Aorta (tissue), 5 donors: ENCODE measurements at places on chromosomes 3 and 15. TPM values are rescaled to one million over a fixed set of nuclear protein-coding genes. Genes with fewer than 3 reads are reported as not detected.

DNA sequence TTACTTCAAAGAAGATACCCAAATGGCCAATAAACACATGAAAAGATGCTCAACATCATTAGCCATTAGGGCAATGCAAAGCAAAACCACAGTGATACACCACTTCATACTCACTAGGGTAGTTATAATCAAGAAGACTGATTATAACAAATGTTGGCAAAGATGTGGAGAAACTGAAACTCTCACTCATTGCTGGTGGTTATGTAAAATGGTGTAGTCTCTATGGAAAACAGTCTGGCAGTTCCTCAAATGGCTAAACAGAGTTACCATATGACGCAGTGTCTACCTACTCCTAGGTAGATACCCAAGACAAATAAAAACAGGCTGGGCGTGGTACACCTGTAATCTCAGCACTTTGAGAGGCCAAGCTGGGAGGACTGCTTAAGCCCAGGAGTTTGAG is 3.5 kb upstream of the ZFAND6 start:
- H3K27ac ChIP-seq = no peak overlapping the region
- H3K4me1 ChIP-seq = no peaks in the 10 kb centered on the region
- H3K27me3 ChIP-seq = no peaks in the 10 kb centered on the region
- H3K36me3 ChIP-seq = no peaks in the 10 kb centered on the region

GRCh38 chr15:81301385-81301784 is 22.6 kb downstream of the STARD5 start:
- no peak overlapping the region for H3K4me3 ChIP-seq
- H3K27me3 ChIP-seq = no peaks in the 10 kb centered on the region
- no peak for DNase-seq
- no peaks in the 10 kb centered on the region for H3K36me3 ChIP-seq
- no peak overlapping the region for H3K27ac ChIP-seq

The RCCD1 gene
- total RNA-seq = 12.3 TPM

The FOXB1 gene
- total RNA-seq = not detected

DNA sequence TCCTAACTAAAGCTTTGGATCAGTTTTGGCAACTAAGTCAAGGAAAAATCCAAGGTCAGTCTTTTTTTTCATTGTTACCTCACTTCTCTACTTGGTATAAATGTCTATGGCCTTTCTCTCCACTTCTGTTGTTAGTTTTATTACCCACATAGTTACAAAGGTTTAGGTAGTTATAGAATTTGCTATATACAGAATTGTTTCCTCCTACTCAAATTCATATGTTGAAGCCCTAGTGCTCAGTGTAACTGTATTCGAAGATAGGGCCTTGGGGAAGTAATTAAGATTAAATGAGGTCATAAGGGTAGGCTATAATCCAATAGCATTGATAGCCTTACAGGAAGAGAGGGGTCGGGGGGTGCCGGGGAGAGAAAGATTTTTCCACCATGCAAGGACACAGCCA is 19.7 kb upstream of the STIMATE start:
- H3K4me1 ChIP-seq = no peaks in the 10 kb centered on the region
- H3K36me3 ChIP-seq = peaks cover 5% of the 10 kb centered on the region
- no peaks in the 10 kb centered on the region for H3K27me3 ChIP-seq
- DNase-seq = no peak

GRCh38 chr3:70980646-70981170 is 602.8 kb downstream of the FOXP1 start:
- no peaks in the 10 kb centered on the region for H3K27me3 ChIP-seq
- peaks cover 11% of the 10 kb centered on the region for H3K36me3 ChIP-seq
- no peak for DNase-seq
- H3K4me3 ChIP-seq = no peak overlapping the region
- no peak overlapping the region for H3K27ac ChIP-seq

DNA sequence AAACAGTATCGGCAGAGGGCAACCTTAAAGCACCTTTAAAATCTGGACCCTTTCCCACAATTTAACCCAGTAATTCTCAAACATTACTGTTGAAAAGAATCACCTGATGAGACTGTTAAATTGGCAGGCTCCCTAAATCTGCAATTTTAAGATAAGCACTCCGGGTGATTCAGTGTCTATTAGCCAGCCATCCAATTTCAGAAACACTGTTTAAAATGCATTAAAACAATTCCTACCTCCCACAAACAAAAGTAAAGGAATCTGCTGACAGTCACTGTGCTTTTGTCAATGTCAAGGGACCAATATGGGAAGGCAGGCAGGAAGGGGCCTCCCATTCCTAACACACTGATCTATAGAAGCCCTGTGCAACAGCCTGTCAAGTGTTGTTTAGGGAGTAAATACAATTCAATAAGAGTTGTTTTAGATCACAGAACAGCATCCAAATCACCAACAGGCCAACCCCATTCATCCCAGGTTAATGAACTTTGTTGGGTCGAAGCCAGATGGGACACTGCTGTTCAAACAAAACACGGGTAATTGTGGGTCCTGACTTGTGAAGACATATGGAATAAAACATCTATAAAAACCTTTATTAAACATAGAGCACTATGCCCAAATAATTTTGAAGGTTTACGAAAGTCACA is 21.4 kb downstream of the SIAH2 start:
- no peak overlapping the region for H3K4me3 ChIP-seq
- no peak for DNase-seq
- no peaks in the 10 kb centered on the region for H3K27me3 ChIP-seq
- H3K27ac ChIP-seq = no peak overlapping the region
- peaks cover 5% of the 10 kb centered on the region for H3K4me1 ChIP-seq

DNA sequence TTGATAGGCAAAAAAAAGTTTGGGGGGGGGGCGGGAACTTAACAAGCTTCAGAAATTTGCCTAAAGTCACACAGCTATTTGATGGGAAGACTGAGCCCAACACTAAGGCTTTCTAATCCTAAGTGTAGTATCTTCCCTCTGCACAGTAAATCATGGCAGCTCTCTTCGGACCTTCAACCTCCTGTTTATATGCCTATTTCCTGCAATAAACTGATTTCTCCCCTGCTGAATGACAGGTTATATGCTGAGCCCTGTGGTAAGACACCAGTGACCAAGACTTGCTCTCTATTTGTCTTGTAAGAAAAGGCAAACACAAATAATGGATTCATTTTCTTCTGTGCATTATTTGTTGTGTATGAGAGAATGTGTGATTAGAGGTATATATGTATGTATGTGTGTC is 355.8 kb upstream of the ARRDC4 start:
- no peaks in the 10 kb centered on the region for H3K27me3 ChIP-seq
- H3K36me3 ChIP-seq = no peaks in the 10 kb centered on the region
- H3K27ac ChIP-seq = no peak overlapping the region
- no peaks in the 10 kb centered on the region for H3K4me1 ChIP-seq

DNA sequence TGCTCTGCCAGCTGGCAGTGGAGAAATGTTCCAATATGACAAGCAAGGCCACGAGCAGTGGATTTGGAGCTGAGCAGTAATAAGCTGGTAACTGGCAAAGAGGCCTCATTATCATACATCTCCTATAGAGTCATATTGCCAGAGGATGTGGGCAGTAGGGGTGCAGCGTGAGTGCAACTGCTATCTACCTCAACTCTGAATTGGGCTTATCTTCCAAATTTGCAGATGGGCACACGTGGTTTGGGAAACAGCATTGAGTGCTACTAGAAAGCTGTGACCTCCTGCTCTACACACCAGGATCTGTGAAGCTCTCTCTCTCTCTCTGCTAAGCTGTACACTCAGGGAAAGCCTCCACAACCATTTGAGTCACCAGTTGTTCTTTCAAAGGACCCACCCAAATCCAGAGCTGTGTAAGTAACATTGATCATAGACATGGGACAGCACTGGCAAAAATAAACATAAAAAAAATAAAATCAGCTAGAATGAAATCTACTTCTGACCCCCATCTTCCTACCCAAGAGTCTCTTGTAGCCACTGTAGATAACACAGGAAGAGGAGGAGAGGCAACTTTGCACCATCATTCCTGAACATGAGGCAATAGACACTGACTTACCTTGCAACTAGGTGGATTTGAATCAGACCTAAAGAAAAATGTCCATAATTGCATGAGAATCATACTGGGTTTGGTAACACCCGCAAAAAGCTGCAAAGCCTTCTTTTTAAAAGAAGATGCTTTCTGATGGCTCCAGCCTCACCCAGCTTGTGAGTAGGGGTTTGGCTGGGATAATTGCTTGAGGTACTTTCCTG is 82.9 kb upstream of the THBS1 start:
- H3K27me3 ChIP-seq = no peaks in the 10 kb centered on the region
- no peaks in the 10 kb centered on the region for H3K36me3 ChIP-seq
- H3K4me3 ChIP-seq = no peak overlapping the region
- H3K27ac ChIP-seq = no peak overlapping the region

The CHRNB4 gene
- not detected for total RNA-seq

The UROC1 gene
- not detected for total RNA-seq

- H3K4me1 ChIP-seq = no peaks in the 10 kb centered on the region
- H3K27me3 ChIP-seq = no peaks in the 10 kb centered on the region
Measured at GRCh38 chr3:157532529-157533297, 29.5 kb upstream of the VEPH1 start.

The PLA2G4D gene
- not detected for total RNA-seq

The BCL2A1 gene
- total RNA-seq = 7.8 TPM

GRCh38 chr15:74408385-74408784 is 25.4 kb downstream of the SEMA7A start:
- H3K36me3 ChIP-seq = no peaks in the 10 kb centered on the region
- H3K4me3 ChIP-seq = no peak overlapping the region
- no peak overlapping the region for H3K27ac ChIP-seq
- no peaks in the 10 kb centered on the region for H3K27me3 ChIP-seq
- no peak for DNase-seq

GRCh38 chr3:20809356-20809755 is 623.4 kb upstream of the SGO1 start:
- H3K27ac ChIP-seq = no peak overlapping the region
- H3K27me3 ChIP-seq = no peaks in the 10 kb centered on the region
- no peak for DNase-seq
- H3K4me1 ChIP-seq = no peaks in the 10 kb centered on the region
- H3K36me3 ChIP-seq = no peaks in the 10 kb centered on the region

The ACKR2 gene
- 3.1 TPM for total RNA-seq

DNA sequence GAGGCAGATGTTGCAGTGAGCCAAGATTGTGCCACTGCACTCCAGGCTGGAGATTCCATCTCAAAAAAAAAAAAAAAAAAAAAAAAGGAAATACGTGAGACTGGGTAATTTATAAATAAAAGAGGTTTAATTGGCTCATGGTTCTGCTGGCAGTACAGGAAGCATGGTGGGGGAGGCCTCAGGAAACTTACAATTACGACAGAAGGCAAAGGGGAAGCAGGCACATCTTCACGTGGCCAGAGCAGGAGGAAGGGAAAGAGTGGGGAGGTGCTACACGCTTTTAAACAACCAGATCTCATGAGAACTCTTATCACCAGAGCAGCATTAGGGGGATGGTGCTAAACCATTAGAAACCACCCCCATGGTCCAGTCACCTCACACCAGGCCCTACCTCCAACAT is 138.2 kb upstream of the IL12A start:
- H3K27ac ChIP-seq = no peak overlapping the region
- no peaks in the 10 kb centered on the region for H3K4me1 ChIP-seq
- H3K36me3 ChIP-seq = no peaks in the 10 kb centered on the region
- no peaks in the 10 kb centered on the region for H3K27me3 ChIP-seq
- no peak for DNase-seq
- no peak overlapping the region for H3K4me3 ChIP-seq

- no peaks in the 10 kb centered on the region for H3K36me3 ChIP-seq
- no peaks in the 10 kb centered on the region for H3K27me3 ChIP-seq
- H3K4me3 ChIP-seq = no peak overlapping the region
- peaks cover 2% of the 10 kb centered on the region for H3K4me1 ChIP-seq
- H3K27ac ChIP-seq = no peak overlapping the region
Measured at GRCh38 chr15:67094001-67094826, 28.8 kb downstream of the SMAD3 start.

- H3K27me3 ChIP-seq = no peaks in the 10 kb centered on the region
- H3K36me3 ChIP-seq = no peaks in the 10 kb centered on the region
- peaks cover 2% of the 10 kb centered on the region for H3K4me1 ChIP-seq
- no peak overlapping the region for H3K4me3 ChIP-seq
Measured at GRCh38 chr3:128875556-128876120, 3.8 kb upstream of the ACAD9 start.

DNA sequence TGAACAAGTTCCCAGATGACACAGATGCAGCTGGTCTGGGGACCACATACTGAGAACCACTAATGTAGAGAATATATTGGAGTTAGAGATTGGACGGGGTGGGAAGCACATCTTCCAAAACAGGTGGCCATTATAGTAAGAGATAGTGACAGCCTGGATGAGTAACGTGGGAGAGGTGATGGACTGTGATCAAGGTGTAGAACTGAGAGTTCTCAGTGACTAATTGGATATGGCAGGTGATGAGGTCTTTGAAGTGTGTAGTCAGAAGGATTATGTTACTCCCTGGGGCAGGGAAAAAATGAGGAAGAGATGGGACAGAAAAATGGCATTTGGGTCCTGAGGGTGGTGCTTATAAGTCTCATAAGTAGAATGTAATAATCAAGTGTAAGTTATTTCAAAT is 66.6 kb downstream of the KCNMB2 start:
- no peaks in the 10 kb centered on the region for H3K36me3 ChIP-seq
- no peaks in the 10 kb centered on the region for H3K4me1 ChIP-seq
- H3K27me3 ChIP-seq = no peaks in the 10 kb centered on the region
- DNase-seq = no peak
- H3K27ac ChIP-seq = no peak overlapping the region
- H3K4me3 ChIP-seq = no peak overlapping the region

GRCh38 chr3:197468866-197469382 is 86.8 kb downstream of the BDH1 start:
- no peaks in the 10 kb centered on the region for H3K27me3 ChIP-seq
- no peak overlapping the region for H3K27ac ChIP-seq
- H3K4me1 ChIP-seq = no peaks in the 10 kb centered on the region

The CASR gene
- not detected for total RNA-seq

DNA sequence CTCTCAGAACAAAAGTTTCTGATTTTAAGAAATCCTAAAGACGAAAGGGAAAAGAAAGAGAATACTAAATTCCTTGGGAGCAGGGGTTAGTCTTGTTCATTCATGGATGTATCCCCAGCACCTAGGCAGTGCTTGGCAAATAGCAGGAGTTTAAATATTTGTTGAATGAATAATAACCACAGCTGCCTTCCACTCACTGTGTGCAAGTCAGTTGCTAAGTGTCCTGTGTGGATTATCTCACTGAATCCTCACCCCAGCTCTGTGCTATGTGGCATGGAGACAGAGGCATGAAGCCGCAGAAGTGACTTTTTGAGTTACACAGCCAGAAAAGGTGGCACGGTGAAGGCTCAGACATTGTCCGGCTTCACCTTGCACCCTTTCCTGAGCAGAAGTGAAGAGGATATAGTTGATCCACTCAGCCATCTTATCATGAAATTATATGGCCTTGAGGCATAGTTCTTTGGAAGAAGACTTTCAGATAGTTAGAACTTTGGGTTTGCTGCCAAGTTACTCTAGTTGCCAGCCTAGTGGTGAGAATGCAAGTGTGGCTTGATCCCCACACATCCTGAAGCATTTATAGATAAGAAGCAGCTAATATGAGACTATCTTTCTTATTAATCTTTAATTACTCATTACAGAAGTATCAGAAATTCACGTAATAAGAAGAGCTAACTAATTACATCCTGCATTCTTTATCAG is 355.5 kb downstream of the LRTM1 start:
- no peak overlapping the region for H3K4me3 ChIP-seq
- no peaks in the 10 kb centered on the region for H3K36me3 ChIP-seq
- DNase-seq = no peak
- H3K27ac ChIP-seq = no peak overlapping the region
- H3K4me1 ChIP-seq = no peaks in the 10 kb centered on the region

- no peak overlapping the region for H3K4me3 ChIP-seq
- H3K36me3 ChIP-seq = no peaks in the 10 kb centered on the region
- H3K27ac ChIP-seq = no peak overlapping the region
- H3K4me1 ChIP-seq = no peaks in the 10 kb centered on the region
- no peaks in the 10 kb centered on the region for H3K27me3 ChIP-seq
Measured at GRCh38 chr3:101634591-101635196, 42.2 kb downstream of the ZBTB11 start.
